ENCODE measurements at places on chromosomes 1 and 21.

GRCh38 chr1:212196355-212196754 is 88.9 kb upstream of the PPP2R5A start:
- no peak for DNase-seq

- DNase-seq, result peak; percentile 2
Measured at GRCh38 chr1:232904566-232904965, 45.8 kb upstream of the NTPCR start.

- no peak for DNase-seq
Measured at GRCh38 chr1:164780863-164781262, 221.9 kb downstream of the PBX1 start.

GRCh38 chr21:38533887-38534286 is 35.6 kb upstream of the ERG start:
- no peak for DNase-seq

- DNase-seq, result no peak
Measured at GRCh38 chr1:20371883-20372282, 81.2 kb downstream of the VWA5B1 start.

- peak; percentile 86 for DNase-seq
Measured at GRCh38 chr1:1304331-1305299, 3.1 kb downstream of the ACAP3 start.

- no peak for DNase-seq
Measured at GRCh38 chr1:53934170-53934765, 11.2 kb downstream of the IFT25 start.

DNA sequence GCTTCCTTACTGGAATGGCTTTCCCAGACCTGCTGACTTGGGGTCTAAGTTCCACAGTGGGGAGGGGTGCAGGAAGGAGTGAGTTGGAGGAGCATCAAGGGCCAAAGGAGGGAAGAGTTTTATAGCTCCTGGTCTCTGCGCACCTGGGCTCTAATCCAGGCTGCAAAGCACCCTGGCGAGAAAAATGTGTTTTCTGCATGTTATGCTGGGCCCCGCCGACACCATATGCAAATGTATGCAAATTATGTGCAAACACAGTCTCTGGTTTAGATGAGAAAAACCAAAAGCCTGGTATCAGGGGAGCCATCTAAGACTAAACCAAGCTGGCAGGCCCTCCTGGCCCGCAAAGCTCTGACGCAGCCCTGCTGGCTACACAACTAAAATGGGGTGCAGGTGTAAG is 95.0 kb downstream of the VWA5B1 start:
- no peak for DNase-seq

DNA sequence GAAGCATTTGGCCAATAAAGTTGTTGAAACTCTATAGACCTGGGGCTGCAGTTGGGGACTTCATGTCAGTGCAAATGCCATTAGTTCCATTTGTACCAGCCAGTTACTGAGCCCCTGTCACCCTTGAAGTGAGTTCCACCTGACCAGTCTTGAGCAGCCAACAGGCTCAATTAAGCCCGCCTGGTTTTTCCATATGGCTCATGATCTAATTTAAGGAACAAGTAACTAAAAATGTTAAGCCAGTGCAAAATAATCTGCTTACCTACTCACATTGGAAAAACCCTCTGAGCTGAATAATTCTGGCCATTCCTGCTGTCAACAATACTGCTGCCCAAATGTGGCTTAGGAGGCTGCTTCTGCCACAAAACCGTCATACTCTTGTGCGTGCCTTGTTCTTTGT is 21.6 kb downstream of the NSUN4 start:
- DNase-seq, result no peak

DNA sequence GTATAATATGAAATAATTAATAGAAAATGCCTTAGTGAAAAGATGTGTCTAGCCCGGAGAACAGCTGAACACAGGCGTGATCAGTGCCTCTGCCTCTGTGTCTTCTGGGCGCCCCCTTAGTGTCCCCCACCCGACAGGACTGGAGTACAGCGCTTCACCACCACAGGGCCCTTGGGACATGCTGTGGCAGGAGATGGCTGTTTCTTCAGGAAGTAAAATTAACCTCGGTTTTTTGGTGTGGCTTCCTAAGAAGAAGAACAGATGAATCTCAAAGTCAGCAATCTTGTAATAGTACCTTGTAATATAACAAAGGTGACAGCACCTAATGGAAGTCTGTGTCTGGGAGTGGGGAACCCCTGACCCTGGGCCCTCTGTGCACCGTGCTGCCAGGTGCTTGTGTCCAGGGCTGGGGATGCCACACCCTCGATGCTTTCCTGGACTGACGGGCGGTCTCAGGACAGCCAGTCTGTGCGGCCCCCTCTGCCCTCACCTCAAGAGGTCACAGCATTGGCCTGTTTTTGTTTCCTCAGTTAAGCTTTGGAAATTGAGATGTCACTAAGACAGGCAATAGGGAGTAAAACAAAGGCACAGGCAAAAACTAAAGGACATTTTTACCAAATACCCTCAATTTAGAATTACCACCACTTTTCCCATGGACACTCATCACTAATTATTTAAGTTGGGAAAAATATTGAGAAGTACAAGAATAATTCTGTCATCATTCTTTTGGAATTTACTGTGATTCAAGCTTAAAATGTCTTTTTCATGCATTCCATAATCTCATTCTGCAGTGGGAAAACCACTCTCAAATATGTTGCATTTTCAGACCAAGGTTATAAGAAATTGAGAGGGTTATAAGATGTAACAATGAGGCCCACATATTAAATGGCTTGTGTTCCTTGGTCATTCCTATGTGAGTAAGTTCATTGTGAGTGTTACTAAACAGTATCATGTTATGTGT is 79.3 kb downstream of the ADARB1 start:
- DNase-seq, result no peak

GRCh38 chr1:221530791-221531190 is 211.1 kb downstream of the DUSP10 start:
- no peak for DNase-seq

DNA sequence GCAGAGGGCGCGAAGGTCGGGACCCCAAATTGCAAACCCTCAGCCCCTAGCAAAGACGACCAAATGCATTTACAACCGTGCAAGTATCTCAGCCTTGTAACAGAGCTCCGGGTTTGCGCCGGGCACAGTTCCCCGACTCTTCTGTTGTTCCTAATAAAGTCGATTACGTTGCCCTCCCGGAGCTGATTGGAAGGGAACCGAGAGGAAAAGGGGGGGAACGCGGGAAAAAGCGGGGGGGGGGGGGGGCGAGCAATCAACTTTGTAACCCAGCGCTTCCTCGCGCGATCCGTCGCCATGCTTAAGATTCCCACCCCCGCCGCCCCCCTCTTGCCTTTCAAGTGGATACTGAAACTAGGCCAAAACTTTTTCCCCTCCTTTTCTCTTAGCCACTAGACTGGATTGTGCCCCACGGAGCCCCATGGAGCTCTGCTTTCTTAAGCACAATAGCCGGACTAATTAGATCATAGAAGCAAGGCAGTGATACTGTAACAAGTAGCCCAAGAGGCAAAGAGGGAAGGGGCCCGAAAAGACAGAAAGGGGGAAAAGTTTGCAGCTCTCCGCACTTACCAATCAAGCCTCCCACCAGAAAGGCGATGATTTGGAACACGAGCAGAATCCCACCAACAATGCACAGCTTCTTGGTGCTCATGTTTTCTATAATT is 565 bp downstream of the WLS start:
- DNase-seq, result peak; percentile 58

- DNase-seq, result no peak
Measured at GRCh38 chr1:10648689-10649516, 147.5 kb downstream of the CASZ1 start.

DNA sequence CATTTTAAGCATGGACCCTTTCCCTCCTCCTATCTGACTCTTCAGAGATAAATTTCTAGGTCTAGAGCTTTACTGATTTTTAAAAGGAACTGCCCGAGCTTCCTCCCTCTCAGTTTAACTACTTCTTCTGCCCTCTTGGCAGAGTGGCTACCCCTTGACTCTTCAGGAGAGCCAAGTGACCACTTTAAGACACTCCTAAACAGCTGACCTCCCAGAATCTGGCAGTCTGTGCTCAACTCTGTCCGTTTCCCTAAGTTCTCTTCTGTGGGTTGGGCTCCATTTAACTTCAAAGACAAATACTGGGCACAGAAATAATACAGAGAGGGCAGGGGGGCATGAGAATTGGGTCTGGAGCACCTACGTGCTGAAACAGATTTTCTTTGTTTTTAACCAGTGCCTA is 196.3 kb upstream of the FOXD3 start:
- no peak for DNase-seq

DNA sequence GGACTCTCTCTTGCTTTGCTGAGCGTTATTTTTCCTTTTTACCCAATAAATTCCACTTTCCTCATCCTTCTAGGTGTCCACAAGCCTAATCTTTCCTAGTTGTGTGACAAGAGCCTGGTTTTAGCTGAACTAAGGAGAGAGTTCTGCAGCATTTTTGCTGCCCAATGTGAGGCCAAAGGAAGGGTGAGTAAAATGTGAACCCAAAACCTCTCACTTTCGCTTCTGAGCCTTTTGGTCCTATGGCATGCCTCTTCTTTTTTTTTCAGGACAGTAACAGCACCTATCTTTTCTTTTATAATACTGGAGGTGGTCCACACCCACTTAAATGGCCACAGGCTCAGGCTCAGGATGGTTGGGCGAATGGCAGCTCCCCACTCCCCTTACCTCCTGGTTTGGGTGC is 111.1 kb downstream of the COP1 start:
- DNase-seq, result no peak

DNA sequence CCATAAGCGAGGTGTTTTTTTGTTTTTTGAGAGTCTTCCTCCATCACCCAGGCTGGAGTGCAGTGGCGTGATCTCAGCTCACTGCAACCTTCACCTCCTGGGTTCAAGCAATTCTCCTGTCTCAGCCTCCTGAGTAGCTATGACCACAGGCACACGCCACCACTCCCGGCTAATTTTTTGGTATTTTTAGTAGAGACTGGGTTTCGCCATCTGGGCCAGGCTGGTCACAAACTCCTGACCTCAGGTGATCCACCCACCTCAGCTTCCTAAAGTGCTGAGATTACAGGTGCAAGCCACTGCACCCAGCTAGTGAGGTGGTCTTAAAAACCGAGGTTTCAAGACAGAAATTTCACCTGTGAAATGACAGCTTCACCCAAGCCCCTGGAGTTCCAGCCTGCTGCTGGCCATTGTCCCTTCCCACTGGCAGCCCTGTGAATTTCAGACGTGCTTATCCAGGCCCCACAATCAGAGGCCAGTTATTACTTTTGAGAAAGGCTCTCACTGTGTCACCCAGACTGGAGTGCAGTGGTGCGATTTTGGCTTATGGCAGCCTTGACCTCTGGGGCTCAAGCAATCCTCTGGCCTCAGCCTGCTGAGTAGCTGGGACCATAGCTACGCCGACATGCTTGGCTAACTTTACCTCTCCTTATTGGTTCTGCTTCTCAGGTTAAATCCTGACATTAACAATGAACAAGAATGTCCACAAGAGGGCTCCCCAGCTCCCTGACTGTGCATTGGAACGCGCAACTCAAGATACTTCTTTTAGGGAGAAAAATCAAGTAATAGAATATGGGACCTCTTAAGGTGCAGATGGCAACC is 19.4 kb downstream of the ENO1 start:
- no peak for DNase-seq

DNA sequence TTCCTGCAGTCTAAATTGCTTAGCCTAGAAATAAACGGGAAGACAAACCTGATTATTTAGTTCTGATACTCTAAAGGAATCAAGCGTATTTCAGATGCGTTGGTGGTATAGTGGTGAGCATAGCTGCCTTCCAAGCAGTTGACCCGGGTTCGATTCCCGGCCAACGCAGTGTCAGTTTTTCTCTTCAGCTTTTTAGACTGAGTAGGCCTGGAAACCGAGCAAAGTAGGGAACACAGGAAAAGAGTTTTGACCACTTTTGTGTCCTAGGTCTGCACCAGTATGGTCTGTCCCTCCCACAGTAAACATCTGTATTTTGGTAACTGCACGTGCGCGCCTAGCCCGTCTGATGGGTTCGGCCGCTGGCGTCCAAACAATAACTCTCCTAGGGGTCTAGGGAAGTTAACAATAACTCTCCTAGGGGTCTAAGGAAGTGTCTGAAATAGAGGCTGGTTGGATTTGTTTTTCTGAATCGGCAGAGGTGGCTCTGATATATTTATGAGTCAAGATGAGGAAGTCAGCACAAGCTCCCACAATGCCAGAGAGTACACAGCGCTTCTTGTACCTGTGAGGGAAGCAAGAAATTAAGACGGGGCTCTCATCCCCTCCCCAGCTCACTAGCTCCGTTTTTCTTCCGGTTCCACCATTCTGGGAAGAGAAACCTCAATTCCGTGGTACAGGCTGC is 15.6 kb upstream of the HJV start:
- peak; percentile 93 for DNase-seq

DNA sequence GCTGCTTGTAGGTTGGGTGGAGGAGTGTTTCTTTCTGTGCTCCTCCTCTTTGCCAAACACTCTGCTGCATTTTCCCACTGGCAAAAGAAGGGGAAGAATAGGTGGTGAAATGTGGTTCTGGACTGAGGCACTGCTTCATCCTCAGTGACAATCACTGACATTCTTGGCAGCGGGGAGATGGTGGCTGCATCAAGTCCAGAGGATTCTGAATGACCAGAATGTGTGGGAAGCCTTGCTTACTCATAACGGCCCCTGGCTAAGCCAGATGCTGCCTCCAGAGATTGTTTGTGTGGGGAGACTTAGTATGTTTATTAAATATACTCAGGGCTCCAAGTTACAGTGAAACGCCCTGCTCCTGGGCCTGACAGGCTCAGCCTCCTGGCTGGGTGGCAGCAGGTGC is 160.3 kb downstream of the CACNA1E start:
- DNase-seq, result no peak

DNA sequence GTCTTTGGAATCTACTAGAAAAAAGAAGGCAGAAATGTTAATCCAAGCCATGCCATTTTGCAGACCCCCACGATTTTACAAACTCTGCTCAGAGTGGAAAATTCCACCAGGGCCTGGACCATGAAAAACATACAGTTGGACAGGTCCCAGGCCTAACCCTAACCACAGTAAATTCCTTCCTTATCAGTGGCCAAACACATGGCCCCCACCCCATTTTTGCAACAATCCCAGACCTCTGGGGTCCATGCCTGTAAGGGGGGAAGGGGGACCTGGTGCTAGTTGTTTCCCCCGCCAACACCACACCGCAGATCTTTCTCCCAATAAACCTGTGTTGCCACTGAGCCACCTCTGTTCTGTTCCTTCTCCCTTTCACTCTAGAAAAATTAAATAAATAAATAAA is 1352.7 kb downstream of the AMY1C start:
- no peak for DNase-seq

GRCh38 chr1:229629261-229629660 is 3.2 kb downstream of the URB2 start:
- DNase-seq, result no peak

GRCh38 chr1:209900734-209901133 is 37.3 kb upstream of the SYT14 start:
- DNase-seq, result no peak

- no peak for DNase-seq
Measured at GRCh38 chr21:15682977-15683376, 46.8 kb upstream of the USP25 start.
